Neural crest cell (in vitro differentiated cells): ENCODE measurements at places on chromosomes 16 and 17.
A peak's percentile ranks its signal among the peaks of the same experiment; 100 is the strongest.

DNA sequence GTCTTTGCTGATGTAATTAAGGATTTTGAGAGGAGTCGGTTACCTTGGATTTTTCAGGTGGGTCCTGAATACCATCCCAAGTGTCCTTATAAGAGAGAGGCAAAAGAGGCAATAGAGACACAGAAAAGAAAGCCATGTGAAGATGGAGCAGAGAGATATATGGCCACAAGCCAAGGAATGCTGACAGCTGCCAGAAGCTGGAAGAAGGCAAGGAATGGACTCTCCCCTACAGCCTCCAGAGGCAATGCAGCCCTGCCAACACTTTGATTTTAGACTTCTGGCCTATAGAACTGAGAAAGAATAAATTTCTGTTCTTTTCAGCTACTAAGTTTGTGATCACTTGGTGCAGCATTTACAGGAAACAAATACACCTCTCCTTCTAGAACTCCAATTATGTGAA lies 8.2 kb upstream of the RNFT1 start:
- DNase-seq, result no peak

DNA sequence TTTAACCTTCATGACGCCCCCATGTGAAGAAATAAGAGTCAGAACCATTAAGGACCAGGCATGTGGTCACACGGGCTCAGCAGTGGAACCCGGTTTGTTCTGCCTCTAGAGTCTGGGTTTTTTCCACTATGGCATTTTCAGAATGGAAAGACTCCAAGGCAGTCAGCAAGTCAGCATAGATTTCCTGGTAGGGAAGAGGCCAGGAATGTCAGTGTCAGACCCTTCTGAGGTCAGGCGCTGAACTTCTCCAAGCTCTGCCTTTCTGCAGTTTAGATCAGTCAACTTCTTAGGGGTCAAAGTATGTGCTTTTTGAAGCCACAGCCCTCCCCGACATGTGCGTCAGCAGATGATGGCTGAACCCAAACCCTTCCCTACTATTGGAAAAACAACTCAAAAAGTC lies 3.9 kb downstream of the SSTR2 start:
- no peak for DNase-seq

- DNase-seq, result no peak
Observed at GRCh38 chr16:85008271-85008670, 3.1 kb downstream of the ZDHHC7 start.

GRCh38 chr16:3454093-3454492 lies 10.6 kb downstream of the NAA60 start:
- no peak for DNase-seq

DNA sequence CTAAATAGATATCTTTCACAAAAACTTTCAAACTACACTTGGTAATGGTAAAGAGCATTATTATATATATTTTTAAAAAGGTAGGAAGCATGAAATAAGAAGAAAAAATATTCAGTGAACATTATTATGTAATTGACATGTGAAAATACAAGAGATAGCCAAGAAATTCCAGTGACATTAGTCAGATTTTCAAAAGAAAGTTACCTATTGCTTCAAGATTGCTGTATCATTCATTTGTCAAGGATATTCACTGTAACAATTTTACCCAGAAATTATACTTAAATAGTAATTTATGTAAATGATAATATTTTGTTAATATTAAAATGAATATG lies 350.2 kb downstream of the KIF2B start:
- DNase-seq, result no peak

DNA sequence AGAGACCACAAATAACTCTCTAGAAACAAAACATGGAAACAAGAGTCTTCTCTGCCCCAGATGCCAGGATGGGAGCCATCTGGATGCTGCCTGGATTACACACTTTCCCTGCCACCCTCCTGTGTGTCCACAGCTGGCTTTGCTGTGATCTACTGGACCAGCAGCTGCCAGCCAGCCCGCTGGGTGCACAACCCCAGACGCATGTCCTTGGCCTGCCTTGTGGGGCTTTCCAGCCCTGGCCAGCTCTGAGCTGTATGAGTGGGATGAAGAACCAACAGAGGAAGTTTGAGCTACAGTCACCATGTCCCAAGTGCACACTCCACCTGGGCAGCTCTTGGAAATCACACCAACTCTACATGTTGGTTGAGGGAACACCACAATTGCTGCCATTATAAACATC lies 57.0 kb upstream of the TNRC6C start:
- no peak for DNase-seq

GRCh38 chr16:56505181-56505580 lies 14.6 kb downstream of the BBS2 start:
- DNase-seq, result no peak

- no peak for DNase-seq
Observed at GRCh38 chr17:45398800-45399199, 33.9 kb downstream of the ARHGAP27 start.

DNA sequence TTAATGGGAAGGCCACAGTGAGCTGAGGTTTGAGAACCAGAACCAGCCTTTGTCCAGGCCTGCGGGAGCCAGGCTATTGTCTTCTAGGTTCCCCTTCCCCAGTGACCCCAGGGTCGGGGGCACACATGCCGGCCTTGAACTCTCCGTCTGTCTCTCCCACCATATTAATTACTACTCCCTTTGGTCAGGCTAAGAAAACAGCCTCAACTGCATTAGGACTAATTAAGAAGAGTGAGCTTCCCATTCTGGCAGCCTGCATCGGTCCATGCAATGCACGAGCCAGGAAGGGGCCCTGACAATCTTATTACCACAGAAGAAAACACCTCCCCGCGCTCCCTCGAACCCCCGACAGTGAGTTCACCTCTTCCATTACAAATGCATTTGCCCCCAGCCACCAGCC lies 380.2 kb upstream of the ZFHX3 start:
- DNase-seq, result no peak

- peak; percentile 45 for DNase-seq
Observed at GRCh38 chr16:81623365-81624102, 155.6 kb upstream of the PLCG2 start.

- DNase-seq, result no peak
Observed at GRCh38 chr16:4306470-4307214, 9.2 kb upstream of the GLIS2 start.

GRCh38 chr17:81251709-81252301 lies 12.7 kb downstream of the NDUFAF8 start:
- DNase-seq, result no peak
